ENCODE measurements at places on chromosomes 4 and X.

- DNase-seq = no peak
Measured at GRCh38 chr4:173519111-173520101, 10.6 kb downstream of the HAND2 start.

DNA sequence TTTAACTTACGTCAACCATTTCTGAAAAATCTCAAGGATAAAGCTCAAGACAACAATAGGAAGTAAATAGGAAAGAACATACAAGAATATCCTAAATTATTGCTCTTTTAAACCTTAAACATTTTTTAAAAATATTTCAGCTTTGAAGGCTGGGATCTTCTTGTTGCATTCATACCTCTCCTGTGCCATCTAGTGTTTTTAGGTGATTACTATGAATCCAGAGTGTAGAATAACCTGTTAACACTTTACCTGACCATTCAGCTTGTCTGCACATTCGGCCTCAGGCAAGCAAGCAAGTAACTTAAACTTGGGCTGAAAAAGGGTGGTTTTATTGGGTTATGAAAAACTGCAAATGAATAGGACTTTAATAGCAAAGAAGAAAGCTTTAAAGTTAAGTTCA, 507.8 kb upstream of the INTU start:
- no peak for DNase-seq

DNA sequence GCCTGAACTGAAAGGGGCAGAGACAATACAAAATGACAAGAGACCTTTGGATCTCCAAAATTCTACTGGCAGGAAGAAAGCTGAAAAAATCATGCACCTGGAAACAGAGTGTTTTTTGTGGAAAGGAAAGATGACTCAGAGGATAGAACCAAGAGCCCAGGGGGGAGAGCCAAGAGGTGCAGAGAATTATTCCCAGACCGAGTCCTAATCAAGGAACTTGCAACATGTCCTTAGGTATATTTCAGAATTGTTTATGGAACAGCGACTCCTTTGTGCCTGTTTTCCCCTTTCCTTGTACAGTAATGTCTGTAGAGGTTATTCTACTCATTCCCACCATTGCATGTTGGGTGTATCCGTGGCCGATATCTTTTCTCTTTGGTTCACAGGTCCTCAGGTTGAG, 71.7 kb downstream of the YIPF6 start:
- DNase-seq = no peak

- DNase-seq = no peak
Measured at GRCh38 chrX:36528661-36529060, 479.5 kb upstream of the FAM47C start.

GRCh38 chrX:39170464-39170863, 369.2 kb downstream of the MID1IP1 start:
- no peak for DNase-seq

- no peak for DNase-seq
Measured at GRCh38 chr4:4639370-4639769, 97.5 kb upstream of the STX18 start.

DNA sequence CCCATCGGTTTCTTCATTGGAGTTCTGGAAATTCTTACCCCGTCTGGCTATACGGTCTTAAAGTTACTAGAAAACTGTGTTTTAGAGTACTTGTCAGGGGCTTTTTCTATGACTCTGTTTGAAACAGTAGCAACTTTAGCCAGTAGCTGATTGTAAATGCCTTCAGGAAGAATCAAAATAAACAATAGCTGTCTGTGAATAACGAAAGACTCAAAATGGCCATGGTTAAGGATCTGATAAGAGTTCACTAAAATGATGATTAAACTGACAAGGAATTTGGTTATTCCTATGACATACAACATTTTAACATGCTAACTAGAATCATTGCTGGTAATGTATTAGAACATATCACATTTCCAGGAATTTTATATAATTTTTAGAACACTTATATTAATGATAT, 191.0 kb downstream of the EVC2 start:
- DNase-seq = no peak

DNA sequence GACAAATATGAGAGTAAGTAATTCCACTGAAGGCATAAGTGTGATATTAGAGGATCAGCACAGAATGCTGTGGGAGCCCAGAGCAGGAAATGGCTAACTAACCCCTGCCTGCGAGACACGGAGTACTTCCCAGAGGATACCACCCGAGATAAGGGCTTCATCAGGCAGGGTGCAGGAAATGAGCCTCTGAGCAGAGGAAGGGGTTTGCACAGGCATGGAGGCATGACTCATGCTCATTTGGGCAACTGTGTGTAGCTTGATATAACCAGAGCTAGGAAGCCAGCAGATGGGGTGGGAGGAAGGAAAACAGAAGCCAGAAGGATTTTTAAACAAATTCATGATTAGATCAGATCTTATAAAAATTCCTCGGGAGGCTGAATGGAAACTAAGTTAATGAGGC, 70.0 kb upstream of the TSPAN5 start:
- DNase-seq = no peak
